T-cell (primary cell): ENCODE measurements at places on chromosomes 5 and 9. TPM values are rescaled to one million over a fixed set of nuclear protein-coding genes. Genes with fewer than 3 reads are reported as not detected.

Gene SPATA31D4
- total RNA-seq = not detected

Gene LRSAM1
- 17.9 TPM for total RNA-seq

Gene GFRA3
- total RNA-seq = not detected

Gene RANBP6
- total RNA-seq = 29.3 TPM

Gene CATSPER3
- 0.93 TPM for total RNA-seq

Gene SLC34A3
- total RNA-seq = not detected

Gene ZNF346
- 25.7 TPM for total RNA-seq

Gene FYB1
- 428 TPM for total RNA-seq

Gene SPATA31E1
- total RNA-seq = not detected

Gene ACSL6
- total RNA-seq = 26.3 TPM

Gene SLC34A1
- 0.18 TPM for total RNA-seq

DNA sequence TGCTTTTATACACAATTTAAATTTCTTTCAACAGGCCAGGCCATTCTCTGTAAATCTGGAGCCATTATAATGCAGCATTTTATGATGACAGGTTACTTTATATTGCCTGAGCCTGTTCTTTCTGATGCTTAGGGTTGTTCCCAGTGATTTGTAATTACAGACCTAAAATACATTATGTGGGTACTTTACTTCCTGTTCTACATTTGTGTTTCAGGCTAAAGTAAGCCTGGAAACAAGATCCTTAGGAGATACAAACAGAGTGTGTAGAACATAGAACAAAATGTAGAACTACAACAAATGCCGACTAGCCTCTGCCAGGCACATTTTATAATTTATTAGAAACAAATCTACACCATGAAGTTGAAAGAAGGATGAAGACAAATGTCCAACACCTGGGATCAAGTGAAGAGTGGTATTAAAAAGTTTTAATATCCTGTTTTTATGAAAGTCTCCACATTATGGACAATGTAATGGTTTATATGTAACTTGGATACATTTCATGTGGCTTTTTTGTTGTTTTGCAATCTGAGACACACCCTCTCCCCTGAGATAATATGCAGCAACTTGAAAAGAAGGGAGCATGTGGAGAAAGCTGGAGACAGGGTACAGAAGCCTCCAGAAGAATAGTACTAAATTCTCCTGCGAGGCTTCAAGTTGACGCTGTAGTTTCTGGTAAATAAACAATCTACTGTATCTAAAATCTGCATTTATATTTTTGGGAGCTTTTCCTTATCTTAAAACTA, 46.9 kb downstream of the VCAN start:
- DNase-seq = no peak

- DNase-seq = no peak
Measured at GRCh38 chr5:59637884-59638580, 255.5 kb downstream of the PDE4D start.

GRCh38 chr9:136947955-136948510, 3.0 kb downstream of the C8G start:
- DNase-seq = no peak

DNA sequence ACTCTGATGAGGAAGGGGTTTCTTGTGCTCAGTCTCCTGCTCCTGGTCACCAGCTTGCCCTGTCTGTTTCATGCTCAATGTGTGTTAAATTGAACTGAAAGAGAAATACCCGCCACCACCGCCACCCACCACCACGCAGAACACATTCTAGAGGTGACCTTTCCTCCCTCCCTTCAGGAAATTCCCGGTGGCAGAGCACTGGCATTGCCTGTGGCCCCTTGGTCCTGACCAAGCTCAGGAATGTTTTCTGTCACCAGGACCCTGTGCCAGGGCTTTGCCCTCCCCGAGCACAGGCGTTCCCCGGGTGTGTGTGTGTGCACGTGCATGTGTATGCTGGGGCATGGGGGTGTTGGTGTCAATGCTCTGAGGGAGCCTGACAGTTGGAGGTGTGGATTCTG, 10.2 kb upstream of the SLC25A51 start:
- no peak for DNase-seq

GRCh38 chr9:124774129-124774978, 2.6 kb upstream of the OLFML2A start:
- peak; percentile 55 for DNase-seq

- no peak for DNase-seq
Measured at GRCh38 chr9:91837981-91838731, 111.9 kb downstream of the ROR2 start.

DNA sequence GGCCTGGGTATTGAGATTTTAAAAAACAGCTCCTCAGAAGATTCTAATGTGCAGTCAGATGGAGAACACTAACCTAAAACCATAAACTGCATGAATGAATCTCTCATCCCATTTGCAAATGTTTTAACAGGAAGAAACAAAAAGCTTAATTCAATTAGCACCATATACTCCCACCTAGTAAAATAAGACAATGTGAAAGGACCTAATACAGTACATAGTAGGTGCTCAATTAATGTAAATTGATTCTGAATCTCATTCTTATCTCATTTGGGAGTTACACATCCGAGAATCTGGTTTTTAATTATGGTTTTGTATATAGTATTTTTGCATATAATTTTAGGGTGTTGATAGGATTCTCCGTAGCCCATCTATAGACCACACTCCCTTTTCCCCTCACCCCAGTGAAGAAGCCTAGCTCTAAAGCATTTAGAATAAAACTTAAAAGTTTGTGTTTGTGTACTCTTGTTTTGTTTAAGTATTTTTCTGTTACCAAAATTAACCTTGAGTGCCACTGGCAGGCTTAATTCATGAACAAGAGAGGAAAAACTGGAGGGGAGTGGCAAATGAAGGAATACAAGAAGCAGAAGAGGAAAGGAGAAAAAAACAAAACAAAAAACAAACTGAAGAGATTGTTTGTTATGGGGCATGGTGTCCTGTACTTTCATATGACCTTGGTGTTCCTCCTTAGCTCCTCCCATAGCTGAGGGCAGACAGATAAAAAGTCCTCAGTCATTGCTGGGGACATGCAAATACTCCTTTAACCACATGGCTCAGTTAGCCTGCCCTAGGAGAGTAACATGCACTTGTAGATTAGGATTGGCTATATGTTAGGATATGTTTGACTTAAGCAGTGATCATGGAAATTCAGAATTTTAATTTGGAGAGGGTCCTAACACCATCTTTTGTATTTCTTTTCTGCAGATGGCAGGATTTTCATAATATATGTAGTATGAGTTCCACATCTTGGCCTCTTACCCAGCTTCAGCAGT, 1.2 kb downstream of the RNF14 start:
- DNase-seq = no peak

DNA sequence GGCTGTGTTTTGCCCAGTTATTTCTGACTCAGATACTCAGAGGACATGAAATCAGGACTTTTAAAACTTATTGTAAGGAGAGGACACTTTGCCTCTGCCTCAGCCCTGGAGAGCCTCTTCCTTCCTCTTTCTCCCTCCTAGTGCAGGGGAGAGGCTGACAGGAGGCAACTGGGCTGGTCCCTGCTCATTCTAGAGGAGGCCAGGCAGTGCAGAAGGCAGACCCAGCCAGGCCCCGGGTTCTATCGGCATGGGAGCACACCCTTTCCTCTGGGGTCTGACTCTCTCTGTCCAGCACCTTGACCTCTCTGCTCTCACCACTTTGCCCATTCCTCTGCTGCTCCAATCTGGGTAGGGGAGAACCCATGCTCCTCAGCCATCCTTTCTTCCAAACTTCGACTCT, 16.0 kb upstream of the SMIM32 start:
- no peak for DNase-seq

- DNase-seq = no peak
Measured at GRCh38 chr5:162990856-162991497, 446.4 kb upstream of the CCNG1 start.

DNA sequence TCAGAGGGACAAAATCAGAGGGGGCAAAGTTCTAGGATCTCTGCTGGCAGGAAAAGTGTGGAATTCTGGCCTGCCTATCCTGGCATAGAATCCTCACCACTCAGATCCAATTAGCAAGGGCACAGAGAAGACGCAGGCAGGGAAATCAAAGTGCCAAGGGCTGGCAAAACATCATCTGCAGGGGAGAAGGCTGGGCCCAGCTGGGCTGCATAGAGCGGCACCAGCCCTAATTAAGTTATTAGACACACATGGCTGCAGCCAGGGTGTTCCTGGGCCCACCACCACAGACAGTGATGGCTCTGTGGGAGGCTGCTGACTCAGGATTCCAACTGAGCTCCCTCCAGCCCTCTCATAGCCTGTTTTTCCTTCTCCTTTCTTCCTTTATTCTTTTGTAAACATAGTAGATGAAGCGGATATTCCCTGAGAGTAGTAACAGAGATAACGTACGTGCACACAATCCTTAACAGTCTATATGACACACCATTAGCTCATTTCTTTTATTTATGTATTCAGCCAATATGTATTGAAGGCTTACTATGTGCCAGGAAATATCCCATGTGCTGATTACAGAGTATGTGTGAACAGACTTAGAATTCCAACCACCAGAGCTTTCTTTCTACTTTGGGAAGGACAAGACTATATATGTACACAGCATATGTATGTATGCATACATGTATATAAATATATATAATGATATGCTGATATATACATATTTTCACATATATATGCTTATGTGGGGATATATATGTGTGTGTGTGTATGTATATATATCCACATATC, 236.1 kb downstream of the ASTN2 start:
- DNase-seq = no peak

DNA sequence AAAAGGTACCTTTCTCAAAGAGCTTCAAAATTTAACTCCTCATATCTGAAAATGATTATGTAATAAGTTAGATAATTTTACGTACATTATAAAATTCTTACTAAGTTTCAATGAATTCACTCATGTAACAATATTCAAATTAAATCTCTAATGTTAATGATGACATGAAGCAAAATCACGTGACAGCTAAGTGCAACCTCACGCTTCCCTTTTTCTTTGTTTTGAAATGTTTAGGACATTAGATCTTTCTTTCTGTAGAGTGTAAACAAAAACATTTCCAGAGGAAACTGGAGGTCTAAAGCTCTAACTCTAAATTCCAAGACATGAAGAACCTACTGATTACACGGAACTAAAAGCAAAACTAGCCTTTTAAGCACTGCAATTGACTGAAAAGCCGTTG, 227.3 kb upstream of the TBCA start:
- DNase-seq = no peak

DNA sequence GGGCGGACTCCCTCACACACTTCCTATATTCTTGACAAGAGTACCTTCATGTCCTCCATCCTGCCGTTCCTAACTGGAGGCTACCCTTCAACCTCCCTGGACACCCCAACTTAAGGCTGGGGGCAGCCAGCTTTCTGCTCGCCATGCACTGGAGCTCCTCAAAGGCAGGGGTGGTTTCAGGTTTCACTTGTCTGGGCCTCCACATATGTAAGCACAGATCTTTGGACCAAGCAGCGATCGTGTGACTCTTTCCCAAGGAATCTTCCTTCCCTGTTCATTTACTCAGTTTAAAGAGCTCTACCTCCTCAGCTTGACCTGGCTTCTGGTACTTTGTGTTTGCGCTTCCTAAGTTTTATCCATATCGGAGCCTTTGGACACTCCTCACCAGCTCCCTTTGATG, 34.2 kb upstream of the TRPC7 start:
- no peak for DNase-seq

DNA sequence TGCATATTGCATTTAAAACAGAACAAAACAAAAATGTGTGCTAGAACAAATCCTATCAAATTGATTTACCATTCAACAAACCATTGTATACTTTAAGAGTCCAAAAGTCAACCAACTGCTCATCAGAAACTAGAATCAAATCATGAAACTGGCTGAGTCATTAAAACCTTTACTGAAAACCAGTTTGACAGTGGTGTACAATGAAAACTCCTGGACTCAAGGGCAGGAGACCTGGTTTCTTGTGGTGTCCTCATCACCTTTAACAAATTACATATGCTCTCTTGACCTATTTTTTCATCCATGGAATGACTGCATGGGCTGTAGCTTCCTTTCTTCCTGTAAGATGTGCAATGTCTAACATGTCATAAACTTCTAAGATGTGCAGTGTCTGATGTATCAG, 315.3 kb upstream of the SLC30A5 start:
- no peak for DNase-seq

DNA sequence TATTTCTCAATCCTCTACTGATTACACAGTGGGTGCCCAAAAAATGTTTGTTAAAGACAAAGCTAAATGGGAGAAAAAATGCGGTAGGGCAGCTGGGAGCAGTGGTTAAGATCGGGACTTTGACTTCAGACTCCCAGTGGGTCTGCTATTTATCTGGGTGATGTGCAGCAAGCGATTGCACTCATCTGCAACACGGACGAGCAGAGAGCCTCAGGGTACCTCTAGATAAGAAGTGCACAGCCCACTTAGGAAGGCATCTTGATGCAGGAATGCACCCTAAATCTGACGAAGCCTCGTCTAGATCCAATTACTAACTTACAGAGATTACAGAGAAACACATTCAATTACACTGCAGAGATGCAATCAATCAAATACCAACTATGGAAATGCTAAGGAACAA, 4.0 kb downstream of the MAPK9 start:
- no peak for DNase-seq

DNA sequence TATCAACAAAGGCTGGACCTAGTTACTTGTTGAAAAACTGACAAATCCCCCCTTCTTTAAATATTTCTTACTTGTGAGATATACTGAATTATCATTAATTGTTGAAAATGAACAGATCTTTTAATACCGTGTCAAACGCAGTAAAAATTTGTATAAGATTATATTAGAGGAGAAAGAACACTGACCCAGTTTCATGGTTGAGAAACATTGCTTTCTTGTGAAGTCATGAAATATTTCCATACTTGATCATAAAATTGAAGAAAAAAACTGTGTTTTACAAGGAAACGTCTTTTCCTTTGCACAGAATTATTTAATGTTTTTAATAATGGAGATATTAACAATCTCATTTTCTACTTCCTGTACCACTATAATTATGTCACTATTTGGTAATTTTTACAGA, 45.8 kb downstream of the MOCS2 start:
- DNase-seq = no peak

DNA sequence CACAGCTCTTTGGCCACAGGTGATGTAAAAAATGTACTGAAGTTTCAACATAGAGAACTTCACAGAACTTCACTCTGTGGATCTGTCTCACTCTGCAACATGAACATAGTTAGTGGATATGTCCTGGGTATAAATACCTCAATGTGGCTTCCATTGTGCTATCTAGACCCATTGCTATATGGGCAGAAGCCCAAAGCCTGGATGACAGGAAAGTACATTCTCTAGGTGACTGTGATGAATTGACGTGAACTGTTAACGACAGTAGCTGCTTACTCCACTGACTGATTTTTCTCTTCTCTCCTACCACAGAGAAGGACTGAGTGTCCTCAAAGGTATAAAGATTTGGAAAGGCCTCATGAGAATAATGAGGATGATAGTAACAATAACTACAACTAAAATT, 270.1 kb upstream of the FTMT start:
- no peak for DNase-seq

GRCh38 chr5:60887746-60888145, 43.7 kb upstream of the ELOVL7 start:
- no peak for DNase-seq

GRCh38 chr5:34530637-34531036, 125.5 kb upstream of the RAI14 start:
- DNase-seq = no peak

DNA sequence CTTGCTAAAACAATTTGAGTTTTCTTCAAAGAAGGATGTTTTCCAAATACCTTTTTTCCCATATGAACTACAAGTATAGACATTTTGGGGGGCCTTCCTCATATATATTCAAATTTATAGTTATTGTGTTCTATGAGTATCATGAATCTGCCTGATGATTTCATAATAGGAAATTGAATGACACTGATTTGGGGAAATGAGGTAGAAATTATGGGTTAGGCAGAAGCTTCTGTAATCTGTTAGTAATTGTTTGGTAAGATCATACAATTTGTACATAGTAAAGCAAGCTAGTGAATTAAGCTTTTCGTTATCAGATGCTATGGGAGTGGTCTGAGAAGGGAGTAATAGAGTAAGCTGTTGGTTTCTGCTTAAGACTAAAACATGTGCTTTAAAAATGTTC, 98.0 kb downstream of the TRIO start:
- no peak for DNase-seq
